PC-3 (cell line): ENCODE measurements at places on chromosomes 6 and 20.

GRCh38 chr6:16493112-16493511 lies 254.7 kb downstream of the GMPR start:
- DNase-seq: no peak
- H3K4me1 ChIP-seq: peaks cover 17% of the 10 kb centered on the region

DNA sequence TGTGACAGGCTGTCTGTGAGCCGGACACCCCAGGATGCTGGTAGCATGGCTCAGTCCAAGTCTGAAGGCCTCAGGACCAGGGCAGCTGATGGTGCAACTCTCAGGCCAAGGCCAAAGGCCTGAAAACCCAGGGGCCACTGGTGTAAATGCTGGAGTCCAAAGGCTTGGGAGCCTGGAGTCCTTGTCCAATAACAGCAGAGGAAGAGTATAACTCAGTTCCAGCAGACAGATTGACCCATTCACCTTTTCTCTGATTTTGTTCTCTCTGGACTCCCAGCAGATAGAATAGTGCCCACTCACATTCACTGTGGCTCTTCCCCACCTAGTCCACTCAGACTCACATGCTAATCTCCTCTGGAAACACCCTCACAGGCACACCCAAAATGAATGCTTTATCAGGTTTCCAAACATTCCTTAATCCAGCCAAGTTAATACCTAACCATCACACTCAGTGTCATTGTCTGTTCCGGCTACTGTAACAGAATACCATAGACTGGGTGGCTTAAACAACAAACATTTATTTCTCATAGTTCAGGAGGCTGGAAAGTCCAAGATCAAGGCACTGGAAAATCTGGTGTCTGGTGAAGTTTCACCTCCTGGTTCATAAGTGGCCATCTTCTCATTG lies 5.0 kb upstream of the TRAF3IP2 start:
- H3K27ac ChIP-seq: no peak overlapping the region
- H3K36me3 ChIP-seq: no peaks in the 10 kb centered on the region
- H3K27me3 ChIP-seq: no peaks in the 10 kb centered on the region
- H3K4me3 ChIP-seq: no peak overlapping the region
- no peak for DNase-seq

GRCh38 chr6:150256618-150257272 lies 112.1 kb upstream of the IYD start:
- H3K27ac ChIP-seq: peak overlapping the region; percentile 26; the same call in 1 of the 2 replicates
- no peaks in the 10 kb centered on the region for H3K36me3 ChIP-seq
- no peaks in the 10 kb centered on the region for H3K27me3 ChIP-seq
- peaks cover 13% of the 10 kb centered on the region for H3K4me1 ChIP-seq
- DNase-seq: peak; percentile 60
- H3K4me3 ChIP-seq: no peak overlapping the region

DNA sequence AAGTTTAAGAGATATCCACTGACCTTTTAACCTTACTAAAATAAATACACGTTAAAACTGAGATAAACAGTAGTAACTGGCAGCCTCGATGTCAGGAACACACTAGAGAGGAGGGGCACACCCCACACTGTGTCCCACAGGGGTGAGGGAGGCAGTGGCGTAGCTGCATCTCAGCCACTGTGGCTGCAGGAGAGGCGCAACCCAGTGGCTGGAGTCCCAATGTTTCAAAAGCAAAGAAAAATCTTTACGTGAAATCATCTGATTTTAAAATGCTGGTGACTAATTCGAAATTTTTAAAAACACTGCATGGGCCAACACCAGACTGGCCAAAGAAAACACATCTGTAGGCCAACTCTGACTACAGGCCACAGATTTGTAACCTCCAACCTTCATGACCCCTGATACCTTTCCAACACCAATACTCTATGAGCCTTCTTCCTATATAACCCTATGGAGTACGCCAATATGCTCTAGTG lies 54.7 kb downstream of the TRAM2 start:
- H3K27me3 ChIP-seq: no peaks in the 10 kb centered on the region
- H3K36me3 ChIP-seq: no peaks in the 10 kb centered on the region

DNA sequence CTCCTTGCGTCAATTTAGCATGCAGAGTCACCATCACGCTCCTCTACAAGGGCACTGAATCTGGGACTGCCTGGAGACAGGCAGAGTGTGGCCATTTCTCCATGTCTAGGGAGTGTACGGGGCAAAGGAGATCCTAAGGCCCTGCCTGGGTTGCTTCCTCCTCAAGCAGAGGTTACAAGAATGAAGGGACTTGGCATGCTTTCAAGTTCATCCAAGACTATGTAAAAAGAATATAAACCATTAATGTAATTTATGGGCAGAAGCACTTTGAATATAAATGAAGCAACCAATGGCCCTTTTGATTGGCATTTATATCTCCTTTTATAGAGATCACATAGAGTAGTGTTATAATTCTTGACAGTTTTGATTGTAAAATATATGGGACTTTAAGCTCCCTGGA lies 137.5 kb downstream of the BTBD3 start:
- no peak for DNase-seq
- H3K4me3 ChIP-seq: no peak overlapping the region
- no peak overlapping the region for H3K27ac ChIP-seq
- peaks cover 9% of the 10 kb centered on the region for H3K4me1 ChIP-seq
- no peaks in the 10 kb centered on the region for H3K27me3 ChIP-seq

GRCh38 chr6:135412761-135413160 lies 84.8 kb downstream of the AHI1 start:
- H3K4me1 ChIP-seq: 0 out of 2 replicates have a peak, but pooled peaks cover 5% of the 10 kb centered on the region
- peak; percentile 61 for DNase-seq
- no peaks in the 10 kb centered on the region for H3K36me3 ChIP-seq
- H3K27ac ChIP-seq: no peak overlapping the region

DNA sequence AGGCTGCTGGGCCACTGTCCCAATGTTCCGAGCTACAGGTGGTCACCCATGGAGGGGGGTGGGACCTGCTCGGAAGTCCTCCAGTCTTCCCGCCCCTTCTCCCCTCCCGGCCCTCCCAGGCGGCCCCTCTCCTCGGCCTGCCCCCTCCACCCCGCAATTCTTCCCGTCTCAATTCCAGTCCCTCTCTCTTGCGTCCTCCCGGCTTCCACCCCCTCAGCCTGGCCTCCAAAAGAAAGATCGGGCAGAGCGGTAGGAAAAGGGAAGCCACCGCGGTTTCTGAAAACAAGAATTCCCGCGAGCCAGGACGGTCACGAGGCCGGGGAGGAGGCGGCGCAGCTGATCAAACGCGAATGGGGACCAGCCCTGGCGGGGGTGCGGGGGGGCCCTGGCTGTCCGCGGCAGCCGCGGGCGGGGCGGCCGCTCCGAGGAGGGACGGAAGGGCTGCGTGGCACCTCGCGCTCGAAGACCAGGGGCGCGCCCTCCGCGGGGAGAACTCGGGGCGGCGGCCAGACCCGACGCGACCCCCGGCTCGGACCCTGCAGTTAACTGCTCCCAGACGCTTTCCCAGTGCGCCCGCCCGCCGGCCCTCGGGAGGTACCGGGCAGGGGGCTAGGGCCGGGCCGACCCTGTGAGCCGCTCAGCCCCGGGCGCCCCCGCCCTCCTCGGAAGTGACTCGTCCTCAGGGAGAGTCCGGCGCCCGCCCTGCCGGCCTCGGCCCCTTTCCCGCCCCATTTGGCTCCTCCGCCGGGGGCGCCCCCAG lies 1.0 kb downstream of the PXDC1 start:
- no peaks in the 10 kb centered on the region for H3K36me3 ChIP-seq
- peaks cover 23% of the 10 kb centered on the region for H3K4me1 ChIP-seq
- peak overlapping the region; percentile 80 for H3K4me3 ChIP-seq
- DNase-seq: peak; percentile 57
- peak overlapping the region; percentile 70 for H3K27ac ChIP-seq

GRCh38 chr6:28884423-28885131 lies 39.2 kb downstream of the TRIM27 start:
- H3K27me3 ChIP-seq: no peaks in the 10 kb centered on the region
- H3K27ac ChIP-seq: no peak overlapping the region
- DNase-seq: no peak
- H3K4me3 ChIP-seq: no peak overlapping the region
- no peaks in the 10 kb centered on the region for H3K36me3 ChIP-seq

DNA sequence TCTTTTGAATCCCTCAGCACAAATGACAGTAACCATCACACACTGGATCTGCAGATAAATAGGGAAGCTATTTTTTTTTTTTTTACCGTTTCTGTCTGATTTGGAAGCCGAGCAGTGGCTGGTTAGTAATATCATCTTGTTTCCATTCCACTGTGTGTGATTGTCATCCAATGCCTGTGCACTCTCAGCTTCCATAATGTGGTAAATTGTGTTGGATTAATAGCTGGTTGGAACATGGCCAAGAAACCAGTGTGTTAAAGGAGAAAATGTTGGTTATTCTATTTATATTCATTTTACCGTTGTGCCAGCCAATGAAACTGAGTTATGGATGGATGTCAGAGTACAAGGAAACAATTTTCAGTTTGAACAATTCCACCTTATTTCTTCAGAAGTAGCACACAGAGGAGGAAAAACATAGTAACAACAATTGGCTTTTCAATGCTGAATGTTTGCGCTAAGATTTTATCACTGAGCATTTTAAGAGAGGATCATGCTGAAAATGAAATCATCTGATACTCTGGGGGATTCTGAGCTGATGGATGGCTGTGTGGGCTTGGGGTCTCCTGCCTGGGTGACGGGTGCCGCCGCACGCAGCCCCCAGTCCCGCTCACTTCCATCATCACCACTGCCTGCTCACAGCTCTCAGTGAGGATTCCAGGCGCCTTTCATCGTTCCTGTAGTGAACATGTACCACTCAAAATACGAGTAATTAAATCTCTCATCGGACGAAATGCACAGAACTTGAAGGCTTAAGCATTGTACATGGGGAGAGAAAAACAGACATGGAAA lies 40.7 kb upstream of the EXOC2 start:
- DNase-seq: no peak
- no peaks in the 10 kb centered on the region for H3K4me1 ChIP-seq
- H3K27me3 ChIP-seq: peaks cover 71% of the 10 kb centered on the region
- H3K36me3 ChIP-seq: no peaks in the 10 kb centered on the region

DNA sequence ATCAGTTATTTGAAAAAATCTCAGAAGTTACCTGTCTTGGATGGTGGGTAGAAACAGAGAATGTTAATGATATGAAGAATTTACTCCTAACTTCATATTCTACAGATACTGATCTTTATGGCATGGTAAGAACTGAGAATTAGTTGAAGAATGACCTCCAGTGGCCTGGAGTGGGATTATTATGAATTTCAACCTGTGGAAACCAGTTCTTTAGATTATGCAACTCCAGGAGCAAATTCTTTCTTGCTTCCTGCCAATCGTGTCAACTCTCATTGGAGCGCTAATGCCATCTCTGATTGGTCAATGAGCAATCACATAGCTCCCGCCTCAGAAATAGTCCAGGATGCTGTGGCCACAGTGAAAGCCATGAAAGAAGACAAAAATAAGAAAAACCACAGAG lies 40.6 kb downstream of the LYRM2 start:
- no peaks in the 10 kb centered on the region for H3K4me1 ChIP-seq
- no peaks in the 10 kb centered on the region for H3K27me3 ChIP-seq
- no peaks in the 10 kb centered on the region for H3K36me3 ChIP-seq
- H3K27ac ChIP-seq: no peak overlapping the region
- H3K4me3 ChIP-seq: 0 out of 2 replicates have a peak overlapping the region, but pooled peaks have one; percentile 30

DNA sequence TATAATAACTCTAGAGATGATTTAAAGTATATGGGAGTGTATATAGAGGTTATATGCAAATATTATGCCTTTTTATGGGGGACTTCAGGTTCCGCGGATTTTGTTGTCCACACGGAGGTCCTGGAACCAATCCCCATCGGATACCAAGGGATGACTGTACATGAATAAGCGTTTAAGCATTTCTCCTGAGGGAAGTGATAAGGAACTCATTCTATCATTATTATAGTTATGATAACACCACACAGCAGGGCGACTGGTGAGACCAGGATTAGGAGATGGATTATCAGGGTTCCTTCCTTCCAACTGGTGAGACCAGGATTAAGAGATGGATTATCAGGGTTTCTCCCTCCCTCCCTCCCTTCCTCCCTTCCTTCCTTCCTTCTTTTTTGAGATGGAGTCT lies 6.6 kb downstream of the ECI2 start:
- no peak overlapping the region for H3K4me3 ChIP-seq
- H3K36me3 ChIP-seq: peaks cover 54% of the 10 kb centered on the region
- DNase-seq: peak; percentile 53
- H3K27ac ChIP-seq: peak overlapping the region; percentile 56

GRCh38 chr6:69732045-69732444 lies 64.8 kb downstream of the LMBRD1 start:
- H3K4me1 ChIP-seq: no peaks in the 10 kb centered on the region
- DNase-seq: no peak
- no peak overlapping the region for H3K27ac ChIP-seq
- no peak overlapping the region for H3K4me3 ChIP-seq
- H3K27me3 ChIP-seq: no peaks in the 10 kb centered on the region

DNA sequence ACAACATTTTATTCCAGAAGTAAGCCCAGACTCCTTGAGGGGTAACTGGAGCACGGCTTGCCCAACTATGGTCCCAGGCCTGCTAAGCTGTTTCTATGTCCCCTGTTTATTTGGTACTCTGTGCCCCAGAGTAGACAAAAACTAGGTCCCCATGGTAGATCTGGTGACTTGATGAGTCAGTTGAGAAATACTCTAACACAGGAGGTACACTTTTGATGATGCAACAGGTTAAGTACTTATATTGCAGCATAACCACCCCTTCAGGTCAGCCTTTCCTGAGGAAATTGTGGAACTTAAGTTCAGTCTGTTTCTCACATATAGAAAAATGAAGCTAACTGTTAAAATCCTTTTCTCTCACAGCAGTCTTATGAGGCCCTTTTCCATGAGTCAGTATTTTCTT lies 19.6 kb downstream of the TTPAL start:
- DNase-seq: peak; percentile 88
- peaks cover 47% of the 10 kb centered on the region for H3K36me3 ChIP-seq
- peak overlapping the region; percentile 1; the same call in 1 of the 2 replicates for H3K4me3 ChIP-seq
- peaks cover 50% of the 10 kb centered on the region for H3K4me1 ChIP-seq
- no peaks in the 10 kb centered on the region for H3K27me3 ChIP-seq

- 0 out of 2 replicates have a peak overlapping the region, but pooled peaks have one; percentile 28 for H3K4me3 ChIP-seq
- peak overlapping the region; percentile 93 for H3K27ac ChIP-seq
- peaks cover 36% of the 10 kb centered on the region for H3K4me1 ChIP-seq
- no peaks in the 10 kb centered on the region for H3K27me3 ChIP-seq
Observed at GRCh38 chr6:37242429-37243052, 15.0 kb upstream of the TBC1D22B start.

GRCh38 chr20:52379723-52380336 lies 188.3 kb upstream of the ZFP64 start:
- no peak overlapping the region for H3K4me3 ChIP-seq
- H3K27ac ChIP-seq: no peak overlapping the region
- H3K27me3 ChIP-seq: peaks cover 25% of the 10 kb centered on the region; the same call in 1 of the 2 replicates
- H3K36me3 ChIP-seq: no peaks in the 10 kb centered on the region
- DNase-seq: peak; percentile 71

- H3K36me3 ChIP-seq: no peaks in the 10 kb centered on the region
- H3K4me1 ChIP-seq: no peaks in the 10 kb centered on the region
- H3K4me3 ChIP-seq: no peak overlapping the region
- DNase-seq: no peak
- no peaks in the 10 kb centered on the region for H3K27me3 ChIP-seq
Observed at GRCh38 chr6:21185861-21186478, 407.6 kb upstream of the SOX4 start.
